ENCODE measurements at places on chromosomes 16 and 17.

DNA sequence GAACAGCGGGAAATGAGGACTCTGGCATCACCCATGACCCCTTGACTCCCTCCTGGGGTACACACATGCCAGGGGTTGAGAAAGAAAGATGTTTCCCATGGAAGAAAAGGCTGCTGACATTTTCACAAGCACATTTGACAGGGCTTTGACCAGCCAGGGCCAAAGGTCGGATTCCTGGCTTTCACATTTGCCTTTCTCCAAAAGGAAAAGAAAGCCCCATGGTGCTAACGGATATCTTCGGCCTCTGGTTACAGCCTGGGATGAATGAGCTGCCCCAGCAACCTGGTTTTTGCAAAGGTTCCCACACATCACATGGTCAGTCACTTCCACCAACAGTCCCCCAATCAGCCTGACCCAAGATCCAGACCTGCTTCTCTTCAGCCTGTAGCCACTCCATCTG, 478.2 kb upstream of the CDH11 start:
- no peak for DNase-seq

DNA sequence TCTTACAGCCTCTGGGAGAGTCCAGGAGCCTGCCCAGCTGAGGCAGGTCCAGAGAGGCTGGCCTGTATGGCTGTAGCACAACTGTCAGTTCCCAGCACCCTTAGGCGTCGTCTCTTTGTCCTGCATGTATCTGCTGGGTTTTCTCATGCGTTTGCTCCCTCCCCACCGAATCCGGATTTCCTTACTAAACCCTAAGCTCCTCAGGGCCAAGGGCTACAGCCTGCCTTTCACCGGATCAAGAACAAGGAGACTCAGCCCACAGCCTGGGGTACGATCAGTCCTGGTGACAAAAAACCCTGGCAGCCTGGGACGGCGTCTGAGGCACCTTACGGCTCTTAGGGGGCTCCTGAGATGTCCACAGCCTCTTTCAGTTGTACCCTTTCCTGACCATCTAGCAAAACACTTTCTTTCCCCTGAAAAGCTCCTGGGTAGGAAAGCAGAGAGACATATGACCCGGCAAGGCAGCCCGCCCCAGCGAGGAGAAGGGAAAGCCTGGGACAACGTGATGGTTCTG, 12.2 kb downstream of the HIC1 start:
- no peak for DNase-seq

GRCh38 chr16:85162478-85163277, 50.4 kb upstream of the CIBAR2 start:
- peak; percentile 84 for DNase-seq

GRCh38 chr17:5687646-5688045, 103.3 kb upstream of the NLRP1 start:
- no peak for DNase-seq

- DNase-seq, result no peak
Measured at GRCh38 chr17:78048346-78049292, 79.9 kb downstream of the TMC6 start.

DNA sequence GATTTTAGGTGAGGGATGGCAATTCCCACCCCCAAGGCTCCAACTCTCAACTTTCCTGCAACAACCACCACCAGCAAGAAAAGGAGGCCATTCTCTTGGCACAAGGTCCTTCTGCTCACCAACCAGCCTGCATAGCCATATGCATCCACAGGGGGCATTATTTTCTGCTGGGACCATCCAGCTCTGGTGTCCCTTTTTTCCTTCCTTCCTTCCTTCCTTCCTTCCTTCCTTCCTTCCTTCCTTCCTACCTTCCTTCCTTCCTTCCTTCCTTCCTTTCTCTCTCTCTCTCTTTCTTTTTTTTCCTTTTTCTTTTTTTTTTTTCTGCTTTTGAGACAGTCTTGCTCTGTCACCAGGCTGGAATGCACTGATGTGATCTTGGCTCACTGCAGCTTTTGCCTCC, 21.1 kb upstream of the COX10 start:
- no peak for DNase-seq

- peak; percentile 24 for DNase-seq
Measured at GRCh38 chr17:33520426-33521330, 227.6 kb upstream of the ASIC2 start.

GRCh38 chr16:77613095-77613494, 109.2 kb upstream of the NUDT7 start:
- DNase-seq, result no peak

DNA sequence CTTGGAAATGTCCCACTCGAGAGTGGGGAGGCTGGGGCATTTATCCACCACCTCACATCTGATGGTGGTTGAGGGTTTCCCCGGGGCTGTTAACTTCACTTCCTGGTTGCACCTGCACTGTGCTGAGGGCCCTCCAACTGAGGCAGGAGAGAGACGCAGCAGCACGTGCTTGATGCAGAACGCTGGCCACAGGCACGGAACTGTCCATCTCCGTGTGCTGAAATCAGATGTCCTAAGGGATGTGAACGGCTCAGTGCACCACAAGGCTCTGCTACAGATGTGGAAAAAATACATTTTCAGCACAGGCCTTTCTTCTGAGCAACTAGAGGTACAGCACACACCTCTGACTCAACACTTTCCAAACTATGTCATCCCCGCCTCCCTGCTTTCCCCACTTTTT, 114.8 kb upstream of the C16orf82 start:
- DNase-seq, result no peak

- DNase-seq, result peak; percentile 16
Measured at GRCh38 chr17:44502598-44503146, 534 bp downstream of the GPATCH8 start.

DNA sequence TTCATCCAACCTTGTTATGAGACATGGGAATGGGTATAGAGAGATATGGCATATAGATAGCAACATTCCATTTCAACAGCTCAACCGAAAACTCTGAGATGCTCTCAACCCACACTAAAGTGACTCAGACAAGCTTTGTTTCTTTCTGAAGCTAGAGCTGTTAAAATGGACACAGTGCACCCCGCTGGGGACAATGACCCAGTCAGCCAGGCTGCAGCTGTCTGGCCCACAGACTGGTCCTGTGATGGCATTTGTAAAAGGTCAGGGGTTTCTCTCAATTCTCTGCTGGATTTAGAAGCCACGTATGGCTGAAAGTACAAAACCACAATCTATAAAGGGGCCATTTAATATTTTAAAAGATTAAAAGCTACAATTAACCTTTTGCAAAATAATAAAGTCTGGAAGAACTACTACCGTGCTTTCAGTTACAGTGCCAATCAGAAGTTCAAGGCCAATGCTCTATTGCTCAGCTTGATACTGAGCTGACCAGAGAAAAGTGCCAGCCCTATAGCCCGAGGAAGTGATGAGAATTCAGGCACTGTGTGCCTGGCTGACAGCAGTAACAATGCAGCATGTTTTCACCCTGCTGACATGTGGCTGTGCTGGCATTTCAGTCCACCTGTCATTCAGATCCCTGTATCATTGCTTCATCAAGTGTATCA, 60.2 kb downstream of the TEX2 start:
- peak; percentile 68 for DNase-seq

DNA sequence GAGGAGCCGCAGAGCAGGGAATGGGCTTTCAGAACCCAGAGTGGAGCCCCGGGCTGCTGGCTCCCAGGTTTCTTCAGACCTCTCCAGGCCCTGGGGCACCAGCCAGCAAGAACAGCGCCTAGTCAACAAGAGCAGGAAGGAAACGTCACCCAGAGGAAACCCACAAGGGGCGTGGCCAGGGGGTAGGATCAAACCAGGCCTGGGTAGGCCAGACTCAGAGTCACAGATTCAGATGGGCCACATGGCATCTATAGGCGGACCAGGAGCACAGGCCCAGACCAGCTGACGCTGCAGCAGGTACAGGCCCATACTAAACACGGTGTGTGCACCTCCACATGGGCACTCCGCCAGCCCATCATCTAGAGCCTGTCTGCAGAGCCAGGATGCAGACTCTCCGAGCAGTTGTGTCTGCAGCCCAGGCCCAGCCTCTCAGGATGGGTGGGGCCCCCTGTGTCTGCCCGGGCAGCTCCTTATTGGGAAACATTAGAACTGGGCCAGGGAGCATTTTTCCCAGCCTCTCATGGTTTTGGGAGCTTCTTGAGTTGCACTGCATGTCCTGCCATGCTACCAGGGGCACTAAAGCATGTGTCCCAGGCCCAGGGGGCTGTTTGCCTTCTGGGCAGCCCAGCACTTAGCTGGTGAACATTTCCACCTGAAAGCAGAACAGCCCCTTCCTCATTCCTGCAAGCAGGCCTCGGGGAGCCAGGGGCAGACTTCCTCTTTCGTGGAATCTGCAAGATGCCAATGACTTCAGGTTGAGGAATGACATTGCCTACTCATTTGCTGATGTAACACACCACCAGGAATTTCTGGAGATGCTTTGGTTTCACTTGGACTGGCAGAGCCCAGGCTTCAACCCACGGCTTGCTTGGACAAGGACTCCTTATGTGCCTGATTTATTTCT, at the start of gene NLRP1:
Gene NLRP1 (minus strand): TSS at position 127 of the 904 bp plus-strand sequence. CDS start 552 bp downstream, outside the sequence.
- DNase-seq, result peak; percentile 93

- no peak for DNase-seq
Measured at GRCh38 chr17:3009411-3009920, 53.9 kb downstream of the OR1D5 start.

GRCh38 chr16:24975428-24975889, 39.7 kb downstream of the ARHGAP17 start:
- DNase-seq, result no peak

DNA sequence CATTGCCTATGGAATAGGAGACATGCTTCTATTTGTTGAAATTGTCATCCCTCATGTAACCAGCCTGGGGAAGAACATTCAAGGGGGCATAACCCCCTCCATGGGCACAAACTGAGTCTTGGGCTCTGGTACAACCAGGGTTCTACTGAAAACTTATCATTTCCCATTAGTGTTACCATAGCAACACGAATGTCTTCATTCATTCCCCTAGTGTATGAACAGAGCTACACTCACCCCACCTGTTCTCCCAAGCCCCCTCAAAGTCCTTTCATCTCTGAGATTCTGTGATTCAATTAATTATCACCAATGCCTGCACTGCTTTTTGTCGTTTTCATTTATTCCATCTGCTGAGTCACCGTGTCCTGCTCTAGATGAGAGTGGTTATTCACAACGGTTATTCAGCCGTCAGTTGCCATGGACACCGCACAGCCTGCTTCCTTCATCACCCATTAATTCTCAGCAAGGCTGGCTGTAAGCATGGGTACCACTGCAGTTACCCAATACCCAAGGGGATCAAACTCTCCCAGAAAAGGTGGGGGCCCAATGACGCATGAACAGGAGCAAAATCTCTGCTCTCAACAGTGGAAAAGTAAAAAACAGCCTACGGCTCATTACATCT, 1.6 kb upstream of the GAST start:
- peak; percentile 51 for DNase-seq

DNA sequence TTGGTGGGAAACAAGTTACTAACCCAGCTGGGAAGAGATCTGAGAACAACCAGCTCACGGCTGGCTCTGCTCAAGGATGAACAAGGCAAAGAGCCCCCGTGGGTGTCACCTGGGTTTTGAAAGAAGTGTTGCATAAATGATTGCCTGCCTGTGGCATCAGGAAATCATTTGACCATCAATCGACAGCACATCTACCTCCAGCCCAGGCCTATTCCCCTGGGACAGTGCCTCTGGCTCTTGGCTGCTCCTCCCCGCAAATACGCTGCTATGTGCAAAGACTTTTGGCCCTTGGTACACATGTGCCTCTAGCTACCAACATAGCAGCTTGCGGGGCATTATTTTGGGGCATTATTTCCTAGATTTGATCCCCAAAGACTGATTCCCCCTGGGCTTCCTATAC, 39.4 kb upstream of the SMPD3 start:
- no peak for DNase-seq

DNA sequence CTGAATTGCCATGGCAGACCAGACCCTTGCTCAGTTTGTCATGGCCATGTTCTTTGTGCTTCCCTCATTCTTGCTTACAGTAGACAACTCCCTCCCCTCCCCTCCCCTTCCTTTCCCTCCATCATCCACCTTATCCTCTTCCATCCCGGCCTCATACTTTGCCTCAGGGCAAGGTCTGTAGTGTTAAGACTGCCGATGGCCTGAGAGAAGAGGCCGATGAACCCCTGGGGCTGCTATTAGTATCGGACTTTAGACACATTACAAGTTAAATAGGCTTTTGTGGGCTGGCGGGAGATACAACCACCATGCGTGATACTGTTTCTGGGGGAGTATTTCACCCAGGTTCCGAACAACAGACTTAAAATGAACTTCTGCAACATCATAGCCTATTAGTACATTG, 364.5 kb upstream of the ZFHX3 start:
- DNase-seq, result no peak

GRCh38 chr17:27217631-27218030, 76.3 kb upstream of the WSB1 start:
- no peak for DNase-seq

GRCh38 chr17:8029121-8029520, 9.7 kb upstream of the ALOX15B start:
- DNase-seq, result no peak

GRCh38 chr16:85018529-85019236, 7.3 kb upstream of the ZDHHC7 start:
- DNase-seq, result no peak

DNA sequence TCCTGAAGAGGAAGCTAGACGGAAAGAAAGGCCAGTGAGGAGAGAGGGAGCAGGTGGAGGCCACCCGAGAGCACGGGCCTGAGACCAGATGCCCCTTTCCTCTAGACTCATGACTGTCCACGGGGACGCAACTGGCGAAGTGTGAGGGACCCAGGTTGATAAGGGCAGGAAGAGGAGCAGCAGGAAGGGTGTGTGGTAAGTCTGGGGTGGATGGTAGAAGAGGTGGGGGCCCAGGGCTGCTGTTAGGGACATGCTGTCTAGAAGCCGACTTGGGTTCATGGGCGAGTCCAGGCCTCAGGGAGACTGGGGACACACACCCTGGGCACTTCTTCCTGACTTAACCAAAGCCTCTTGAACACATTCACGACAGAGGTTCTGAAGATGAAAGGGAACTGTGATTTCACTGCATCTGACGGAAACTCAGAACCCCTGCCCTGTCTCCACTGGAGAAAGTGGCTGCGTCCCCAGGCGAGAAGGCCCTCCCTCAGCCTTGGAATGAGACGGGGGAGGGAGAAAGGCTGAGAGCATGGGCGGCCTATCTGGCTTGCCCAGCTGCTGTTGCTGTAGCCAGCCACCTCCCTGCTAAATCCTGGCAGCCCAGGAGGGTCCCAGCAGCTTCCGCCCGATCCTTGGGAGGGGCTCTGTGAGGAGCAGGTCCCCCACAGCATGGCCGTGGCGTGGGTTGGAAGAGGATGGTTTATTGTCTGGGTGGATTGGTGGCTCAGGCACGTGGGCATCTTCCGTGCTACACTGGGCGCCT, 6.0 kb downstream of the HIC1 start:
- no peak for DNase-seq

DNA sequence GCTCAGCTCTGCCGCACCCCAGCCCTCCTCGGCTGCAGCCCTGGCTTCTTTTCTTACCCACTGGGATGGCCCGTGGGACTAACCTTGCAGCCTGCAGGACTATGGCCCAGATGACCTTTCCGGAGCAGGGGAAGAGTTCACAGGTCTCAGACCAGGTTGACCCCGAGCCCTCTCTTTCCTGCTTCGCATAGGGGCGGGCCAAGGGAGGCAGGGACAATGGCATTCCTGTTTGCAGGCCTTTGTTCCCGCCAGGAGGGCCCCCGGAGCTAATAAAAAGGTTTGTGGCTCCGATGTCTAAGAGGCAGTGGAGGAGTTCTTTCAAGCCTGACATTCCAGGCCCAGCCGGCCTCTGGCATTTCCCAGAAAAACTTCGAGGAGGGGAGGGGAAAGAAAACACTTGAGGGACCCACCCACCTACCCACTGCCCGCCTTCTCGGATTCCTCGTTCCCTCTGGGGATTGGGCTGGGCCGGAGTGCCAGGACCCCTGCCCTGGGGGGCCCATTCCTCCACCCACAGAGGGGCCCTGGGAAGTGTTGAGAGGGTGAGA, 5.8 kb upstream of the SOCS3 start:
- peak; percentile 96 for DNase-seq
